ENCODE measurements at places on chromosomes 12 and 14. TPM values are rescaled to one million over a fixed set of nuclear protein-coding genes. Genes with fewer than 3 reads are reported as not detected.

DNA sequence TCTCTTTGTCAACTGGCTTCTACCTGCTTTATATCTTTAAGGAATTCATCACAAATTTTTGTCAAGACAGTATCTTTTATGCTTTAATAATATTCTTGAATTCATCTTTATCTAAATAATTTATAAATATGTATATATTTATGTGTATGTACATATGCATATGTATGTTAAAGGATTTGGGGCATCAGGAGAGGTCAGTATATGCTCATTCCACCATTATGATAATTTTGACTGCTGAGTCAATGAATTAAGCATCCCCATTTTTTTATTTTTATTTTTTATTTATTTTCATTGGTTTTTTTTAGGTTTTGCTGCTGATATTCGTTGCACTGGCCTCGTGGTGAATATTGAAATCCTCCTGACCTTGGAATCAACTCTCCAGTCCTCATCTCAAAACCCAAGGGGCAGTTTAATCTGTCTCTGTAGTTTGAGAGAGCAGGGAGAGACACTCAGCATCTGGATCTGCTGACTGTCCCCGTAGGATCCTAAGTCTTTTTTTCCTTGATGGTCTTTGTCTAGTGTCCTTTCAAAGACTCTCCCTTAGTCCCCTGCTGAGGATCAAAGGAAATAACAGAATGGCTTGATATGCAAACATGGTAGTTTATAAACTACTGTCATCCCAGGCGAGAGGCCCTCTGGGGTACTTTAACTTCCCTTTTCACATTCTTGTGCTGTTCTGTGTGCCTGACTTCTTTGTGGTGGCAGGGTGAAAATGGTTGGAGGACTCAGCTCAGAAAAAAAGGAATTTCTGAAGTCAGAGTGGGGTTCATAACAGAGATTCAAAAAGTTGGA, 218.7 kb downstream of the DIO2 start:
- no peak for DNase-seq

Gene EID3
- total RNA-seq = 5.5 TPM

GRCh38 chr14:34376649-34377267, 85.3 kb downstream of the SPTSSA start:
- no peak for DNase-seq

DNA sequence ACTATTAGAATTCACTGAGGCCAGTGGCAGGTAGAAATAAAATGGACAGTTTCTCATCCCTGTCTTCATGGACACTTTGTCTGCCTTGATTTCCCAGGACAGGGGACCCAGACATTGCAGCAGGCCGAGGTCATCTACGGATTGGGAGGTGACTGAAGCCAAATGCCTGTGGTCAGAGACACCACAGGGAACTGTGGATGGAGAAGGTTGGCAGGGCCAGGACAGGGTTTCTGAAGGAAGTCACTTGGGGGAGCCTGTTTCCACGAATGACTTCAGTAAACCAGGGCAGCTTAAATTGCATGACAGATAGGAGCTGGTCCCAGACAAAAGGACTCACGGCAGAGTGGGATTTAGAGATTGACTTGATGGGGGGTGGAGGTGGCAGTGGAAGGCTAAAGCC, 224.9 kb downstream of the NTF3 start:
- DNase-seq = no peak

GRCh38 chr14:69001375-69001774, 22.3 kb upstream of the ACTN1 start:
- DNase-seq = no peak

Gene NFE2
- total RNA-seq = 1.8 TPM

- DNase-seq = no peak
Observed at GRCh38 chr14:72061718-72062117, 129.5 kb downstream of the RGS6 start.

DNA sequence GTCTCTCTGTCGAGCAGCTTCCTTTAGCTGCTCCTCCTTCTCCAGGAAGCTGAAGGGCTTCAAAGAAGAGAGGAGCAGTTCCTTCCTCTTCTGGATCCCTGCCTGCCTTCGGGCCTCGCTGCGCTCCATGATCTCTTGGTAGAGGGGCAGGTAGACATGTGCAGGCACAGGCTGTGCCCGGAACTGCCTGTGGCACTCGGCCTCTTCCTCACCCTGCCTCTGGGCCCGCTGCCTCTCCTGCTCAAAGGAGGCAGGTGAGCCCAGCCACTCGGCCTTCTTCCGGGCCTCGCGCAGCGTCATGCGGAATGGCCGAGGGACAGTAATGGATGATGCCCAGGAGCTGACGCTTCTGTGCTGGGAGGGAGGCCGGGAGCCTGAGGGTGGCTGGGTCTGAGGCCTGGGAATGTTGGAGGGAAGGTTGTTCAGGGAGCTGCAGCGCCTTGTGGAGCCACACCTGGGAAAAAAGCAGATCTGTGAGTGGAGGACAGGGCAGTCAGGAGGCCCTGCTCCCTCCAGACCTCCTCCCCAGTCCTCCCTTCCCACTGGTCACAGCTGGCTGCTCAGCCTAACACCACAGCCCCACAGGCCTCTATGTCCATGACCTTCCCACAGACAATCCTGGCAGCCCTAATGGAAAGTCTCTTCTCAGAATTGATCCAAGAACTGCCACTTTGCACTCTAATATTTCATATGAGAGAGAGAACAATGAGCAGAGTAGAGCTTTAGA, 5.3 kb downstream of the FAM161B start:
- DNase-seq = no peak

GRCh38 chr12:103547376-103547775, 39.7 kb upstream of the STAB2 start:
- no peak for DNase-seq

Gene GEMIN2
- 20.1 TPM for total RNA-seq

- DNase-seq = no peak
Observed at GRCh38 chr14:68409387-68409786, 383.5 kb downstream of the ZFP36L1 start.

DNA sequence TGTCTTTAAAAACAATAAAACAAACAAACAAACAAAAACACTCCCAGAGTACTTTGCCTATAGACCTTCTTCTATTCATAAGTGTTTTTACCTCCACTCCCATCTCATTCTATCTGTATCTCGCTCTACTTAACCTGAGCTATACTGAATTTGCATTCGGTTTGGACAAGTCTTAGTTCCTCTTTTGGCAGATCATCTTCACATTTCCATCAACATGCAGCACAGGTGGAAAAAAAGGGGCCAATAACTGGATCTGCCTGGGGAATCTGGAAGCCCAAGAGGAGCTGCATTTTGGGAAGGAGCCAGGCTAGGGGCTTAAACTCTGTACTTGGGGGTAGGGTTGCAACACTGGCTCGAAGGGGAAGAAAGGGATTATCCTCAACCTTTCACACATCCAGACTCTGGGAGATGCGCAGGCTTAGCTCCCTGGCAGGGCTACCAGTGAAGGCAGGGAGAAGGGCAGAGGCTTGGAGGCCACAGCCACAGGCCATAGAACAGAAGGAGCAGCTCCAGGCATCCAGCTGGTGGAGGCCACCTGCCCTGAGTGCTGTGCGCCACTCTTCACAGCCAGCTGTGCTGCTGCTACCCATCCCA, 4.1 kb downstream of the NINJ2 start:
- DNase-seq = no peak

GRCh38 chr14:100328495-100329163, 5.5 kb downstream of the SLC25A47 start:
- no peak for DNase-seq

DNA sequence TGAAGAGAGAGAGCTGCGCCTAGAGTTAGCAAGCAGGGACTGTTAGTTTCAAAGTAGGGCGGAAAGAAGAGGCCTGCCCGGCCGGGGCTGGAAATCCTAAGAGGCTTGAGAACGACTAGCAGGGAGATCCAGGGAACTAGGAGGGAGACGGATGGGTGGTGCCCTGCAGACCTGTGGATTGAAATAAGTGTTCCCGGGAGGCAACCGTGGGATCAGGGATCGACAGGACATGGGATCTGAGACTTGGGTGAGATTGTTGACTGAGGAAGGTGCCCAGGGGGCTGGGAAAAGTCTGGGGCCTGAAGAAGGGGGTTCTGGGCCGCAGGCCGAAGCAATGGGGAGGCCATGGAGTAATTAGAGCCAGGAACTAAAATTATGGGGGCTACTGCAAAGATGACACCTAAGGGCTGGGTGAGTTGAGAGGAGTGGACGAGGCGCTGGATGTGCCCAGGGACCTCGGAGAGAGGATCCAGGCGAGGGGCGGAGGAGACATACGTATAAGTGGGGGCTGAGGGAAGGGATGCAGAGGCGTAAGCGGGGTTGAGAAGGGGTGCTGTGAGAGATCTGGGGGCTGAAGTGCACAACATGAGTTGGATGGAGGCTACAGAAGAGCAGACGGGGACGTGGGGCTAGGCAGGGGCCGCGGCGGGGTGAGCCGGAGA, 635 bp downstream of the LTA4H start:
- peak; percentile 29 for DNase-seq

DNA sequence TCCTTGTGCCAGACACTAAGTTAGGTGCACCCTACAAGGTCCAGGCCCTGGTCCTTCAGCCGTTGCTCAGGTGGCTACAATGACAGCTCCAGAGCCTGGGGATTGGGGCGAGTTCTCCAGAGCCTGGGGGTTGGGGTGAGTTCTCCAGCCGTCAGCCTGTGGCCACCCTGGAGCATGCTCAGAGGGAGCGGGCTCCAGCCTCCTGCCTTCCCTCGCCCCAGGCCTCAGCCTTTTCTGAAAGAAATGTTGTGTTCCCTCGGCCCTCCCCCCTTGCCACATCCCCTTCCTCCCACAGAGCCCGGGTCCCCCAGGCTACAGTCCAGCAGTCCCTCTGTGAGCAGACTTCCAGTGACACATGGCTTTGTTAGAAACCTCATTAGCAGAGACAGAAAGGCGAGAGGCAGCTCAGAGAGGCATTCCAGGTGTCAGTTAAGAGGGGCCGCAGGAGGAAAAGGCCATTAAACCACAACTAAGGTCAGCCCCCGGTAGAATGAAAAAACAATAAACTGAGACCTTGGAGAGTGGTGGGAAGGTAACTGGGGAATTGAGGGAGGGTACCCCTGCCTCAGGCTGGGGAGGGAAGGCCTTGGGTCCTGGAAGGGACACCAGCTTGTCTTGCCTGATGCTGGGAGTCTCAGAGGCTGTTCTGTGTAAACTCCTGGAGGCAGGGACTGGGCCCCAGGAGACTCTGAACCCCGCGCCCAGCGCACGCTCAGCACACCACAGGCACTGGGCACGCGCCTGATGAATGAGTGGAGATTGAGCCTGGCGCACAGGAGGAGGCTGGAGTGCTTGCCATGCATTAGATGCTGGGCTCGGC, 23.1 kb upstream of the COL2A1 start:
- DNase-seq = no peak

DNA sequence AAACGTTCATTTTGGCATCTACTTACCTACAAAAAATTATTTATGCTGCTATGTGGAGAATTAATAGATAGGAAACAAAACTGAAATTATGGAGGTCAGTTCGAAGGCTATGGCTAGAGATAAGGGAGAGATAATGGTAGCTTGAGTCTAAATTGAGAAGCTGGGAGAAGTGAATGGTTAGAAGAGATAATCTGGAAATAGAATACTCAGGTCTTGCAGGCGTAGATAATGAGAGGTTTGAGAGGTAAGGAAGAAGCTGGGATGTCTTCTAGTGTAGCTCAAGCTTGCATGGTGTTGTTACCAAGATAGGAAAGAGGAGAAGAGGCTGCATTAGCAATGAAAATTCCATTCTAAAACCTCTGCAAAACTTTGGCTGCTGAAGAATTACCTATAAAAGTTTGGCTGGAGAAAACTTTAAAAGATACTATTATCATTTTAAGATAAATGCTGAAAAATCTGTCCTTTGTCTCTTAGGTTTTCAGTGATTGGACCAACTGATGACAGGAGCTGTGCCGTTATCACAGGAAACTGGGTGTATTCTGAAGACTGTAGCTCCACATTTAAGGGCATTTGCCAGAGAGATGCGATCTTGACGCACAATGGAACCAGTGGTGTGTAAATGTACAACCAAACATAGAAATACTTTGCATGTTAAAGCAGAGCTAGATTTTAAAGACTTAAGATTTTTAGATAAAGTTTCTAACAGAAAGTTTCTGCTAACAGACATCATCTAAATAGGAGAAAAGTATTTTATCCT, 14.1 kb downstream of the KLRF2 start:
- no peak for DNase-seq

DNA sequence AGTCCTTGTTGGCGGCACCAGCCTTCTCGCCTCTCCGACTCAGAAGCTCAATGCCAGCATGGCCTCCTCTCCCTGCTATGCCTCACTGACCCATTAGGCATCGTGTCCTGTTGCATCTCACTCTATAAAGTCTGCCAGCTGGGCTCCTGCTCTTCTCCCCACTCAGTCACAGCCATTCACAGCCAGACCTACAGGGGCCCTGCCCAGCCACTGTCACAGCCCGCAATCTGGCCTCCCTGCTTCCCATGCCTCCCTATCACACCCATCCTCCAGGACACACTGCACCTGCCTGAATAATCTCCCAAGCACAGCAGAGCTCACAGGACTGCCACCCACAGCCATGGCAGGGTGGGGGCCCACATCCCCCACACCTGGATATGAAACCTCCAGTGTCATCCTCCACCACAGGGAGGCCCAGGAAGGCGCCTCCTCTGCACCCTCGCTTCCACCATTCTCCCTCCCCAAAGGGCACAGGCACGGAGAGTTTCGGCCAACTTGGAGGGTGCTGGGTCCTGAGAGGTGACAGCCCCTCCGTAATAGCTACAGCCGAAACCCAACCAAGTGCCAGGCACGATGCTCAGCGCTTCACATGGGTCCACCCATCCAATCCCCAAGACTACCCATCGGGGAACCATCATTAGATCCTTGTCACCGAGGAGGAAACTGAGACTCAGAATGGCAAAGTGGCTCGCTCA, 370.3 kb downstream of the BCL11B start:
- DNase-seq = no peak

Gene AHNAK2
- total RNA-seq = 42.0 TPM

Gene ANHX
- not detected for total RNA-seq

GRCh38 chr14:20732477-20732876, 13.2 kb upstream of the EDDM3A start:
- DNase-seq = no peak

DNA sequence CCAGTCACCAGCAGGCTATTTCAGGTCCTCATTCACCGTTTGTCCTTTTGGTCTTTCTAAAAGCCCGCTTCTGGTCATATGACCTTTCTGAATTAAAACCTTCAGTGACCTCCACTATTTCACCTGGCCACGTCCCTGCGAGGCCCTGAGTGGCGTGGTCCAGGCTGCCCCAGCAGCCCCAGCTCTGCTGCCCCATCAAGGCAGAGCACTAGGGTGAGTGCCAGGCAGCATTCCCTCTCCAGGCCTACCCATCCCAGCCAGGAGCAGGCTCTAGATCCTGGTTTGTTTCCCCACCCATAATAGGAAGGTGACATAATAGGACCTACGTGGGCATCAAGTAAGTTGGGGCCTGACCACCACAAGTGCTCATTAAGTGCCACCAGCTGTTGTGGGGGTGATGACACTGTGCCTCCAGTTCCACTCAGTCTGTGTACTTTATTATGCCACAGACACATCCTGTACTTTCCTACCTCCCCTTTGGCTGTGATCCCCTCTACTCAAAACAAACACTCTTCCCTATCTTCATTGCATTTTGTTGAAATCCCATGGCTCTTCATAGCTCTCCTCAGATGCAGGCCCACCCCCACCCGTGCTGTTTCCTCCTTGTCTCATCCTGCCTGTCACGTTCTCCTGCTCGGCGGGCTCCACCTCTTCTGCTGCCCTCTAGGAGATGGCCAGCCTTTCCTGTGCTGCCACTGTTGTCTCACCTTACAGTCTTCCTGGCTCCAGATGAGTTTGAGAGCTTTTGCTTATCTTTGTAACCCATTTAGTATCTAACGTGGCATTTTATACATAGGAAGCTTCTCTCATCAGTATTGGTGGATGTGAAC, 21.4 kb downstream of the CKB start:
- no peak for DNase-seq

Gene LRTM2
- total RNA-seq = not detected

Measured in Calu3 (cell line).